ENCODE measurements at places on chromosomes 5 and 9.

GRCh38 chr9:105131981-105132380 is 112.5 kb upstream of the SLC44A1 start:
- no peak for DNase-seq

DNA sequence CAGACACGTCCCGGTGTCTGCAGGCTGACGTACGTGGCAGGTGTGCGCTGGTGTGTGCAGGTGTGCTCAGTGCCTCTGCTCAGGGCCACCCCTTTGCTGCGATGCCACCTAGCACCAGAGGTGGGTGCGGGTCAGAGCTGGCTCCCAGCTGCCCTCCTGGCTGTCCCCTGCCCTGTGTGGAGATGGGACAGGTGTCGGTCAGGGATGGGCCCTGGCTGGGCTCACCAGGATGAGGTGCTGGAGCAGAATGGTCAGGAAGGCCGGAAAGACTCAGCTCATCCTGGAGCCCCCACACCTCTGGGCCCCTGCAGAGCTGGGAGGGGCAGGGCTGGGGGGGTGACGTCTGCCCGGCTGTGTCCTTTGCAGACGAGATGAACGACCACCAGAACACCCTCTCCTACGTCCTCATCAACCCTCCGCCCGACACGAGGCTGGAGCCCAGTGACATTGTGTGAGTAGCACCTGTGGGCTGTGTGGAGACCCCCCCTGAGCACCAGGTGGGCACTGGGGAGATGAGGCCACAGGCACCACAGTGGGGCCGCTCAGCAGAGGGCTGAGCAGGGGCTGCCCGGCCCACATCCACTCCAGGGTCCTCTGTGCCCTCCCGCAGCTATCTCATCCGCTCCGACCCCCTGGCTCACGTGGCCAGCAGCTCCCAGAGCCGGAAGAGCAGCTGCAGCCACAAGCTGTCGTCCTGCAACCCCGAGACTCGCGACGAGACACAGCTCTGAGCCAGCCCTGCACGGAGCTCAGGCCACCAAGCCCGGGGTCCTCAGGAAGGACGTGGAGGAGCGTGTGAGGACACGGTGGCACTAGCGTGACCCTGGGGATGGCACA is 89.7 kb downstream of the KCNT1 start:
- no peak for DNase-seq

GRCh38 chr9:68530618-68531017 is 10.1 kb downstream of the TMEM252 start:
- DNase-seq = no peak

GRCh38 chr5:113202746-113203716 is 226.4 kb downstream of the DCP2 start:
- DNase-seq = no peak

DNA sequence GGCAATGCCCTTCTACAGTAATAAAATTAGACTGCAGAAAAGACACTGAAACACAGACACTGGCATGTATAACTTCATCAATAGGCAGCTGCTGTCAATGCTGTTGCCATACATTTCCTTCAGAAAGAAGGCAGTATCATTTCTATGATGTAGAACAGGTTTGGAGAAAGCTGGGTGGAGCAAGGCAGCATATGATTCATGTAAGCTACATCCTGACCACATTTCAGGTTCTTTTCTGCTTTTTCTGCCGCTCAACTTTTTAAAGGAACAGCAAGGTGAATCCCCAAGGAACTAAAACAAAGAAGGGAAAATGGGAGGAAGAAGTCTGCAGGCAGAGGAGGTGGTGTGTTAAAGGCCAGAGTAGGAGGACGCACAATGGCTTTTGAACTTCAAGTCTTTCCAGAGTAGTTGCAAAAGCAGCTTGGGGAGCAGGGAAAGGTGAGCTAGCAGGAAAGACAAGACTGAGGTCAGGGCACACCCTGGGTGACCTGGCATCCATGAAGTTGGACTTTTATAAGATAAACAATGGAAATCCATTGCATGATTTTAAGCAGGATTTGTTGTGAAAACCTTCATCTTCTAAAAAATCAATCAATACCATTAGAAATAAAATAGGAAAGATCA is 142.1 kb downstream of the MED10 start:
- DNase-seq = no peak

GRCh38 chr9:121201738-121202533 is at the start of gene RAB14:
Gene RAB14, minus strand, starts transcription at chr9:121201869. Its CDS starts 8,457 bp downstream, at chr9:121193412.
- peak; percentile 96 for DNase-seq

- DNase-seq = no peak
Measured at GRCh38 chr9:137023583-137023991, 4.5 kb downstream of the ABCA2 start.

GRCh38 chr5:120091376-120091948 is 372.6 kb upstream of the PRR16 start:
- DNase-seq = no peak

GRCh38 chr5:142644640-142645361 is 41.1 kb downstream of the FGF1 start:
- no peak for DNase-seq

DNA sequence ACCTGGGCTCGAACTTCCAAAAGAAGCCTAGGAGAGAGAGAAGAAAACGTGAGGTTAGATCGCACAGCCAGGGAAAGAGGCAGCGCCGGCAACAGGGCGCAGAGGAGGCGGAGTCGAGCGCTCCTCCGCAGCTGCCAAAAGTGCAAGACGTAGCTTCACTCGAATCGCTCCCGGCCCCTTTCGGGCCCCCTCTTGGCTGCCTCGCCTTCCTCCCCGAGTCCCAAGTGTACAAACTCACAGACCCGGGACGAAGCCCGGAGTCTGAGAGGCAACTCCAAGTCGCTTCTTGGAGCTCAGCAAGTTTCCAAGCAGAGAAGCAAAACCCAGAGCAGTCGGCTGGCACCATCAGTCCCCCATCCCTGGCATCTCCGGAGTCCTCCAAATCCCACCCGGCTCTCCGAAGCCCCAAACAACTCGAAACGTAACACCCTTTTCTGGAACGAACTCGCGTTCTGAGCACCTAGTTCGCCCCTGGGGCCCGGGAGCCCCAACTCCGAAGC is 1.2 kb downstream of the MIER3 start:
- peak; percentile 30 for DNase-seq

DNA sequence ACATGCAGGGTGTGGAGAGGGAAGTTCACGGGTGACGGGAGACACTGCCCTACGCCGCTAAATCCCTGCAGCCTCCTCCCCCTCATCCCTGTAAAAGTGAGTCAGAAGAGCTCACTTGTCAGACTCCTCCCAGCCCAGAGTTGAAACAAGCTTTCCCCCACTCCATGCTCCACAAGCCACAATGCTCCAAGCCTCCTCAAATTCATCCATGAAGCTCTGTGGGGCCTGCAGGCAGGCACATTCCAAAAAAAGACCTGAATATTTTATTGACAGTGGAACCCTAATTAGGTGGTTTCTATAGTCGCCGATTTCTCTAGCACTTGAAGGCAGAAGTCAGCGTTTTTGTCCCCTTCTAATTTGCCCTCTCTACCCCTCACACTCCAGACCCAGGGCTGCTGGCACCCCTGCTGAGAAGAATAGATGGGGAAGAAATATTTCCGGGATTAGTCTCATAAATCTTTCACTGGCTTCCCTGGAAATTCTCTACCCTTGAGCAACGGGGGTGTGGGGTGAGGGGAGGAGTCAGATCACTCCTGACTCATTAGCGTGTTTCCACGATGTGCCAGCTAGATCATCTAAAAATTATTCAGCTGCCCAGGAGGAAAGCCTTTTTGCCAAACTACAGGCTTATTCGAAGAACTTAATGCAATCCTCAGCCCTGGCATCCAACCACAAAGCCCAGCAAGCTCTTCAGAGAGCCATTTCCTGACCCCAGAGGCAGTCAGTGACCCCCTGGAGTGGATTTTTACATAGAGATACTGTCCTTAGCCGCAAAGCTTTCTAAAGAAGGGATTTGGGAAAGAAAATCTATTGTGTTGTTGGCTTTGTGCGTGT is 97.1 kb downstream of the ENC1 start:
- DNase-seq = no peak

- no peak for DNase-seq
Measured at GRCh38 chr5:97172227-97172626, 10.8 kb downstream of the RIOK2 start.

DNA sequence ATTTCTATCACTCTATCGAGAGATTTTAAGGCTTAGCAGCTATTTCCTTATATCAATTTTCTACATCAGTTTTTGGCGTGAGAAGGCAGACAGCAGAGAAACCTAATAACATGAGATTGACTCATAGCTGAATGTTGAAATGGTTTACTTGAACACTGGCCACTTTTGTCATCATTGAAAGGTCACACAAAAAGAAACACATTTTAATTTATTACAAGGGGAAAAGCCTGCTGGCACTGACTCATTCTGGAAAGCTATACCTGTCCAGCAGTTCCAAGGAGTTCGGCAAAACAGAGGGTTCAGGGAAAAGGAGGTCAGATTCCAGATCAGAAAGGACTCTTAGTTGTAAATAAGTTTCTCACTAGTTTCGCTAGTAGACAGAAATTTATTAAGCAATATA is 566.4 kb downstream of the DNAH5 start:
- DNase-seq = no peak

DNA sequence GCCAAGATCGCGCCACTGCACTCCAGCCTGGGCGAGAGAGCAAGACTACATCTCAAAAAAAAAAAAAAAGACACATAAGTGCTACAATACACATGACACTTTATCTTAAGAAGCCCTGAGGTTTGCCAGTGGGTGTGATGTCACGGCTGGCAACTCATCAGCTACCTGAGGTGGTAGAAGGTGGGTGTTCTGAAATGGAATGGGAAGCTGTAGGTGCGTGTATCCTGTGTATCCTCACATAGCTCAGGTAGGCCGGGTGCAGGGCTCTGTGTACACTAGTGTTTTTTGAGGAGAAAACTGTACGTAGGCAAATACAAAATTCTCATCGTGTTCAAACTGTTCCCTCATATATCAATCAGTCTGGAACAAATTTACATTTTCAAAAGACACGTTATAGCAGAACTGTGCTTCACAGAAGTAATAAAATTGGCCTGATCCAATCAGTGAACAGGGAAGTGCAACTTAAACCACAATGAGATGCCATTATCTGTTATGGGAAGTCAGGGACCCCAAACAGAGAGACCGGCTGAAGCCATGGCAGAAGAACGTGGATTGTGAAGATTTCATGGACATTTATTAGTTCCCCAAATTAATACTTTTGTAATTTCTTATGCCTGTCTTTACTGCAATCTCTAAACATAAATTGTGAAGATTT is 10.4 kb downstream of the BICD2 start:
- no peak for DNase-seq

GRCh38 chr5:137858954-137859353 is 8.7 kb upstream of the MYOT start:
- no peak for DNase-seq

DNA sequence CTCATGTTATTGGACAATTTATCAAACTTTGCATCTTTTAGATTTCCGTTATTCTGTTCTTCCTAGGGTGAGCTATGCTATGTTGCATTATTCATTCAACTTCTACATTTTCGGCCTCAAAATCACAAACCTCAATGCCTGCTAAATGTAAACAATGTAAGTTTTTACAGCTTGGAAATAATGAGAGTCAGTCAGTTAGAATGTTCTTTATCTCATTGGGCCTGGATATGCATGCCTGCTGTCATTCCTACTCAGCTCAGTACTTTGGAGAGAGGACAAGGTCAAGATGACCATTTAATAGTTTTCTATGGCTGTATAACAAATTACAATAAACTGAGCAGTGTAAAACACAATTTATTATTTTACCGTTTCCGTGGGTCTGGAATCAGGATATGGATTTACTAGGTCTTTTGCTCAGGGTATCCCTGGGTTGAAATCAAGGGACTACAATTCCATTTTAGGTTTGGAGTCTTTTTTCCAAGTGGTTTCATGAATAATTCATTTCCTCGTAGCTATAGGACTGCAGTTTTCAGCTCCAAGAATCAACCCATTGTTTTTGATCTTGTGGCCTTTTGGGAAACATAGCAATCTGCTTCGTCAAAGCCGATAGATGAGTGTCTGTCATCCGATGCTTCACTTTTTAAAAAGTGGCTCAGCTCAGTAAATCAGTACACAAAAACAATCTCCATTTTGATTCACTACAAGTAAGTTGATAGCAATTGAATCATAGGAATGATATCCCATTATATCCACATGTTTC is 1143.2 kb upstream of the CDH6 start:
- no peak for DNase-seq

DNA sequence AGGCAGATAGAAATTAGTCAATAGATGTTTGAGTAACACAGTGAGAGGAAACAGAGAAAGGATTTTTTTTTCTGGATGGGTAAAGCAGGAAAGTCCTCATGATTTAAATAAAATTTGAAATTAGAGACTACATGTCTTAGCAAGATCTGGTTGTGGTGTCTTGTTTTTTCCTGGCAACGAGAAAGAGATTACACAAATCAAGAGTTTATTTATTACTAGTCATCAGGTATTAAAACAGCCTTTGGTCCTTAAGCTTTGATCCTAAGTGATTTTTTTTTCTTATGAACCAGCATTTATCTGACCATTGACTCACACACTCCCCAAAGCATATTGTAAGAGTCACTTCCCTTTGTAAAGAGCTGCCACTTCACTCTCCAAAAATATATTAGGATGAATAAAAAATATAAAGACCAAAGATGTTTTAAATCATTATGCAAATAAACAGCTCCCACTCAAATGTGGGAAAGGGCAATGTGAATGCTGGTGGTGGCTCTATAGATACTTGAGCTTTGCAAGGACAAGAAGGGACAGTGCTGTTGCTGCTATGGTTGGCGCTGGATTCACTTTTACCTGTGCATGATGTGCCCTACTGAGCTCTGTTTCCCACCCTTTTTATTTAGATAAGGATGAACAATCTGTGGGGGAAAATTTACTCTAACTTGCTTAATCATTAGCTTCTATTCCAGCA is 1726.5 kb downstream of the MAT2B start:
- DNase-seq = no peak

GRCh38 chr9:24616863-24617262 is 71.2 kb upstream of the IZUMO3 start:
- no peak for DNase-seq

- no peak for DNase-seq
Measured at GRCh38 chr5:156121882-156122281, 205.1 kb upstream of the SGCD start.

DNA sequence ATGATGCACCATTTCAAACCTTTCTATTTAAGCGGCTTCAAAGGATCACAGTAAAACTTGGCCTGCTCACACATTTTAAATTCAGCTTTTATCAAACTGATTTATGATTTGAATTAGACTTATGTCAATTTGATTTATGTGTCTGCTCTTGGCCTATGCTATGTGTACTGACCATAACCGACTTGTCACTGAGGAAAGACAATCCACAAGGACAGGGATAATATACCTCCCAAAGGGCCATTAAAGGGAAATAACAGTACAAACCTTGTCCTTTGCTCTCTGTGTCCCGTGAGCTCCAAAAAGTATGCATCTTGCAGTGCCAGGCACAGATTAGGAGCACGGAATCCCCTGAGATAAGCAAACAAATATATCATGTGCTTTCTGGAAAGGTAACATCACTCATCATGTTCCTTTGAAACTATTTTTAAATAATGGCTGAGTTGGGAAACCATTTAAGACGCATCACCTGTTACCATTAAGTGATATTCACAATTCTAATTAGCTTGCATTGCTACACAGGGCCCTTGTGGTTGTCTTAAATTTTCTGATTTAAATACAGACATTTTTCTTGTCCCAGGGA is 31.9 kb upstream of the FTMT start:
- no peak for DNase-seq
